ENCODE measurements at places on chromosomes 12 and 14. TPM values are rescaled to one million over a fixed set of nuclear protein-coding genes. Genes with fewer than 3 reads are reported as not detected.

Gene CIROP
- not detected for total RNA-seq

Gene ACTN1
- 533 TPM for total RNA-seq

Gene KRT71
- total RNA-seq, result not detected

Gene RND1
- 5.5 TPM for total RNA-seq

Gene FAM181A
- total RNA-seq, result not detected

Gene OR4E2
- not detected for total RNA-seq

Gene IFI27L1
- 15.5 TPM for total RNA-seq

Gene DPPA3
- total RNA-seq, result not detected

Gene EID3
- 17.6 TPM for total RNA-seq

Gene ZCRB1
- 15.1 TPM for total RNA-seq

Gene CMTM5
- total RNA-seq, result not detected

Gene CLEC12A
- total RNA-seq, result not detected

Gene GDF11
- 0.65 TPM for total RNA-seq

Gene INSM2
- not detected for total RNA-seq

Gene KLRG1
- total RNA-seq, result 0.25 TPM

Gene LRCOL1
- 2.5 TPM for total RNA-seq

Gene PLEK2
- total RNA-seq, result 4.7 TPM

Gene LALBA
- not detected for total RNA-seq

Gene AQP6
- total RNA-seq, result not detected
